ENCODE measurements at places on chromosomes 2 and 18.

DNA sequence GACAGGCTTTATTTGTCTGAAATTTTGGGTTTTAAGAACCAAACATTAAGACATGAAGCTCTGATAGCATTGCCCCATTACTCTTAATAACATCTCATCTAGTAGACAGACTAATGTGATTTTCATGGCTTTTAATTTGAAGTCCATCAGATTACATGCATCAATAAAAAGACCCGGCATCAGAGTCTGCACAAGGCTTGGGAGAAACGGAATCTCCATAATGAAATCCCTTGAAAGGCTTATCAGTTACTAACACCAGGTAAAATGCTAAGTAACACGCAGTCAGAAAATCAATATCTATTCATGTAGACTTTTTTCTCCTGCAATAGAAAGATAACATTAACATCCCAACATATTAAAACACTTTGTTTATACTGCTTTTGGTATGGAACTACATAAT lies 1485.2 kb upstream of the DDX18 start:
- no peak for DNase-seq

GRCh38 chr2:117853316-117853715 lies 38.8 kb downstream of the DDX18 start:
- no peak for DNase-seq

DNA sequence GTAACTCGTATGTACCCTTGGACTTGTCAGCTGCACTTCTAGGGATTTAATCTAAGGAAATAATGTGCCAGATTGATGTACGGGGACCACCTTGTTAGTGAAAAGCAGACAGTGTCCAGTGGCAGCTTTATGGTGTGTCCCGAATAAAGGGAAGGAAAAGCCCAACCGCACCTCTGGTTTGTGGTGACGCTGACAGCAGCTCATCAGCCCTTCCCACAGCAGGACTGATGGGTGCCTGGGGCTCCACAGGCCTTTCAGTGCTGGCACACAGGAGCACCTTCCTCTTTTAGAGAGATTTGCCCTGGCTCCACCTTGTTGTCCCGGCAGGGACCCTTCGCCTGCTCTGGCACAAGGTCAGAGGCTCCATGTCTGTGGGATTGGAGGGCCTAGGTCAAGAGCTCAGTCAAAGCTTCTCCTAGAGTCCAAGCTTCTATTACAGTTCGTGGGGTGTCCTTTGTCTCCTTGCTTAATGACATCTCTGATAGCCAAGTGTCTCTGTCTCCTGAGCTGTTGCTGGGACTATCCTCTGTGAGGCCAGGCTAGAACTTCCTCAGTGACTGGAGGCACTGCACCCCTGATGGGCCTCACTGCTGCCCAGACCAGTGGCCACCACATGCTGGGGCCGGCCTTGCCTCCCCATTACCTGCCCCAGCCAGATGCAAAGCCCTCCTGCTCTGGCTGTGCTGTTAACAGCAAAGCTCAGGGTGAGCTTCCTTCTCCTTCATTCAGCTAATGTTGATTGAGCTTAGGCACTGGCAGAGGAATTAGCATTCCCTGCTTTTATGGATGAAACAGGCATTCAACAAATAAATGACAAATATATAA lies 33.0 kb upstream of the SCLY start:
- DNase-seq: peak; percentile 11

DNA sequence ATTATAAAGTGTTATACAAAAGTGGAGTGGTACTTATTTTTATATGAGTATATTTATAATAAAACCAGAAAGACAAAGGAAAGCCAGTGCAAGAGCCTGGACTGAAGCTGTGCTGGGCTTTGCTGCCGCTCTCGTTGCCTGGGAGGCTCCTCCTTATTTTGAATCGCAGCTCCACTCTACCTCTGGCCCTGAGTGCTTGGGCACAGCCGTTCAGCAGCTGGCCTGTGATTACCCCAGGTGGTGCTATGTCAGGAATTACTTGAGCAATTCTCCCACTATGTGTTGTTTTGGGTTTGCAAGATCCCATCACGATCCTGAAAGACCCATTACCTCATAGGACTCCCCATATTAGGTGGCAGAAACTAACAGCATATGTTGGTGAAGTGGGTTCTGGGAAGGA lies 53.0 kb upstream of the LCLAT1 start:
- DNase-seq: no peak

DNA sequence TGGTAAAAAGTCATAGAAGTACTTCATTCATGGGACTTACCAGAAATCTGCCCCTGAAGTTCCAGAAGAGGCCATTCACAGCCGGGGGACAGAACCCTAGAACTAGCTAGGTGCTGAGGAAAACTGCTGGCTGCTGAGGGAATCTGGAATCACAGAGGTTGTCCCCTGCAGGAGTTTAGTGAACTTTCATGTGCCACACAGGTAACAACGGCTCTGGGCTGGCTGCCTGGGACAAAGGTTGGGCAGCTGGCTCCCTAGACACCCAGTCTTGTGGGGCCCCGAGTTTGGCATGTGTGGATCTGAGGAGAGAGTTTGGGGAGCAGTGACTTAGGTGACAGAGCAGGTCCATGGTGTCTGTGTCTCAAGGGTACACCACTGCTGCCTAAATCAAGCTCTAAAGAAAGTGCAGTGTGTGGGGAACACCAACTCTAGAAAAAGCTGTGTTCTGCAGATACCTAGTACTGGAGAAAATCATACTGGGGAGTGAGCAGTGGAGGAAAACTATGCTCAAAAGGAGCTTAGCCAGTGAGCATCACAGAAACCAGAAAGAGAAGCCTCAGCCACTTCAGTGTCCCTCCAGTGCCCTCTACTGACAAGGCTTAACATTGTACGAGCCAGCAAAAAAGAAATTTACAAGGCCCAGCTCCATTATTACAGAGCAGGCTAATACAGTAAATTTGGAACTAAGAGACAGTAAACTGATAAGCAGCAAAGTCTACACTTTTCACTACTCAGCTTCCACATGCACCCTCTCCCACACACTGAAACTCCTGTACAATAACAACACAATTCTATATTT lies 15.2 kb downstream of the GALNT3 start:
- DNase-seq: no peak
